ENCODE measurements at places on chromosomes 2 and 18.

- peak; percentile 35 for DNase-seq
Observed at GRCh38 chr2:240705204-240705791, 13.6 kb downstream of the AQP12A start.

DNA sequence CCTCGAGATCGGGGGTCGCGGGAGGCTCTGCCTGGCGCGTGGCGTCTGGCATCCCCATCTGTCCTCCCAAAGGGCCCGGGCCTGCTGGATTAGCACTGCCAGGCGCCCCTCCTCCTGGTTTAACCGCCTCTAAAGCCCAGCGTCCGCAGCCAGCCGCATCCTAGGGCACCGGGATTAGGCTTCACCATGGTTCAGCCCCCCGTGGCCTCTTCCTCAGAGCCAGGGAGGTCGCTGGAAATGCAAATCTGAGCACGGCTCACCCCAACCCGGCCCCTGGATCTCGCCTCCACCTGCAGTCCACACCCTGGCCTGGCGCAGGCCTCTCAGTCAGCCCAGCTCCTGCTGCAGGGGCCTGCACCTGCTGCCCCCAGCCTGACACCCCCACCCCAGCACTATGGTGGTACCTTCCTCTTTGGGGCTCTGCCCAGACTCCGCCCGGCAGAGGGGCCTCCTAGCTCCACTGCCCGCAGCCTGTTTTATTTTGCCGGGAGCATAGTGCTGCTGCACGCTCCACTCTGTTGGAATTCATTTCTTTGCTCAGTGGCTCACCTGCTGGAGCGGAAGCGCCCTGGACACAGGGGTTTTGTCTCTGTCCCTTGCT lies 13.2 kb downstream of the PRELID3A start:
- DNase-seq = no peak

DNA sequence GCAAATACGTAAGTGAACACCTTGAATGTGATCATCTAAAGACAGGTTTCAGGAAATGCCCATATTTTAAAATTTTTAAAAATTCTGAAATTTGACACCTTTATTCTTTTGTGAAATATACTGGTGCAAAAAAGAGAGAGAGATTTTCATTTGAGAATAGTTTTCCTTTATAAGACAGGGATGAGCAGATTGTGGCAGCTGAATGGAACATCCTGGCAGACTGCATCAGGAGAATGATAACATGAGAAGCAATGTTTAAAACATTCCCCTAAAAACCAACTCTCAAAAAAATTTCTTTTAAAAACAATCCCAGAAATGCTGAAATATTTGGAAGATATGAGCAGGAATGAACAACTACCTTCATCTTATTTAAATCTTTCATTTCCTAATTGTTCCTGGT lies 744.8 kb upstream of the ID2 start:
- DNase-seq = no peak

DNA sequence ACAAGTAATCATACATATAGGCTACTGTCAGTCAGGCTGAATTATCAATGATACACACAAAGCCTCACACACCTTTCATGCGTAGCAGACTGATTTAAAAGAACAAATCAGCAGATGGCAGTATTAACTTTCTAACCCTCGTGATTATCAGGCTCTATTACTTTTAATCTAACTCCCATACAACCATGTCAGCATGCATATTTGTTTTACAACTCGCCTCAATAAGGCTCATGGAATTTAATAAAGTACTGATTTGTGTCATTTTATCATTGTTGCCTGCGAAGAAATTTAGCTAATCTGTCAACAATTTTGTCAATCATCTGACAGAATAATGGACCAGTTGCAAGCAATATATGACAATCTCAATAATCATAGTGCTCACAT lies 82.8 kb downstream of the SLC25A12 start:
- peak; percentile 2 for DNase-seq

GRCh38 chr2:180203972-180204371 lies 196.9 kb upstream of the CWC22 start:
- no peak for DNase-seq

GRCh38 chr18:36700955-36701354 lies 127.8 kb downstream of the TPGS2 start:
- DNase-seq = no peak

GRCh38 chr2:11203480-11203879 lies 48.2 kb downstream of the SLC66A3 start:
- DNase-seq = no peak

DNA sequence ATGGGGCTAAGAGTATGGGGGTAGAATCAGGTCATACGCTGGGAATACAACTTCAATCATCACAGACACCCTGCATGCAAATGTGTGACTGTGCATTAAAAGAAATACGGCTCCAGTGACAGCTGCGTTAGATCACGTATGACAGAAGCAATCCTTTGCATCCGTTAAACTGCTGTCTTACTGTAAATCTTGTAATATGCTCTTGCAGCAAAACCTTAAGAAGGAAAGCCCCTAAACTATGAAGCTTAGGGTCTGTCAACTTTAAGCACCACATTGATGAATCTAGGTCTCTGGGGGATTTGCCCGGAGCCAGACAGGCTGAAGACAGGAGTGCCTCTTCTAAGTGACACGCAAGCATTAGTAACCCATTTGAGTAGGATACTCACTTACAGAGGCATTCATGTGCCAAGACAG lies 84.7 kb upstream of the EML6 start:
- DNase-seq = no peak

- no peak for DNase-seq
Observed at GRCh38 chr18:39966275-39966674, 1988.8 kb upstream of the PIK3C3 start.

DNA sequence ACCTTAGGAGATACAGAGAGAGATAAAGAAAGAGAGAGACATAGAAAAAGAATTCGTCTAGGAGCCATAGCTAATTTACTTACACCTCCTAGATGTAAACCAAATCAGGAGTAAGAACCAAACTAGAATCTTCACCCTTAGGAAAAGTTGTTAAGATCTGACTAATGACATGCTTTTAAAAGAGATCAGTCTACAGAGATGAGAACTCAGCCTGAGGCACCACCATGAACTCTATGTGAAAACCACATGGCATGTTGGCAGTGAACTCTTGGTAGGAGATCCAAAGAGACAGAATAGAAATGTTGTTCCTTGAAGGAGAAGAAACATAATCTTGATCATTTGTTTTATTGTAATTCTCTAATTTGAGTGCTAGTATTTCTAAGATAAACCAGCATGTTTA lies 585.4 kb upstream of the ID2 start:
- DNase-seq = no peak

DNA sequence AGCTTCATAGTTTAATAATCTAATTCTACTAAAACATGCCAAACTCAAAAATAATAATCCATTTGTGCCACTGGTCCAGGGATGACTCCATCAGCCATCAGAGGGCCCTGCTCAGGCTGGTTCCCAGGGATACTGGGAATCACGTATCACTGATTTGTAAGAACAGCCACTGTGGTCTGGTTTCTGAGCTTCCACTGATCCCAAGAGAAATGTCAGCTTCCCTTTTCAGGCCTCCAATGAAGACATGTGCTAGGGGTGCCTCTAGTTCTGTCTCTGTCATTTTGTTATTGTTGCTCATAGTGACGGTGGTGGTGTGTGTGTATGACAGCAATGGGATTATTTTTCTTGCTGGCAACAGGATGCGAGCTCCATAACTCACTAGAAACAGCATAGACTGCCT lies 83.2 kb downstream of the CELF4 start:
- no peak for DNase-seq

- no peak for DNase-seq
Observed at GRCh38 chr18:3395466-3395865, 54.5 kb upstream of the TGIF1 start.

GRCh38 chr2:200000444-200001163 lies 45.2 kb downstream of the MAIP1 start:
- DNase-seq = no peak

- no peak for DNase-seq
Observed at GRCh38 chr2:152475982-152476381, 141.0 kb downstream of the FMNL2 start.

DNA sequence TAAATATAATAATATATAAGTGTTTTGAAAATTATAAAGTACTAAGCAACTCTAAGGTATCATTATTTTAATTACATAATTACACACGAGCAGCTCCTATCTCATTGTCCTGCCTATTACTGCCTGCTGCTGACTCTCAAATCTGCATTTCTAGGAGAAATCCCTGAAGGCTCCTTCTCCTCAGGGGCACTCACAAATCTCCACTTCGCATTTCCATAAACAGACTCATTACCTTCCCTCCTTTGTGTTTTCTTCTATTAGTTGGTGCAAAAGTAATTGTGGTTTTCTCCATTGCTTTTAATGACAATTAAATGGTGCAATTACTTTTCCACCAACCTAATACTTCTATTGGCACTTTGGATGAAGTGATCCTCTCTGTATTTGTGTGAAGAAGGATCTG lies 135.0 kb upstream of the HNMT start:
- DNase-seq = no peak

GRCh38 chr2:237665713-237666143 lies 38.3 kb downstream of the LRRFIP1 start:
- DNase-seq = no peak

- no peak for DNase-seq
Observed at GRCh38 chr2:39099310-39099869, 21.5 kb downstream of the SOS1 start.

DNA sequence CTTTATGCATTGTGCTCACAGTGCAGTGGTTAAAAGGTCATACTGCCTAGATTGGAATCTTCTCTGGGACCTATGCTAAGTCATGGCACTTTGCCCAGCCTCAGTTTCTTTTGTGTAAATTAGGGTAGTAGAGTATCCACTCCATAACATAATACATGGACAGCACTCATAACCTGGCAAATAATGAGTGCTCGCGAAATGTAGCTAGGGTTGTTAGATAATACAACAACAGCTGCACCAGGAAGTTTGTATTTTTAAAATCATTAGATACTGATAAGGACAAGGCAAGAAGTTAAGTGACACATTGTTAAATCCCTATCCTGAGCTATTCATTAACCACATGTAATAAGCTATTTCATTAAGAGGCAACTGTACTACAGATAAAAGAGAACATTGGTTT lies 13.8 kb upstream of the PLA2R1 start:
- DNase-seq = no peak

DNA sequence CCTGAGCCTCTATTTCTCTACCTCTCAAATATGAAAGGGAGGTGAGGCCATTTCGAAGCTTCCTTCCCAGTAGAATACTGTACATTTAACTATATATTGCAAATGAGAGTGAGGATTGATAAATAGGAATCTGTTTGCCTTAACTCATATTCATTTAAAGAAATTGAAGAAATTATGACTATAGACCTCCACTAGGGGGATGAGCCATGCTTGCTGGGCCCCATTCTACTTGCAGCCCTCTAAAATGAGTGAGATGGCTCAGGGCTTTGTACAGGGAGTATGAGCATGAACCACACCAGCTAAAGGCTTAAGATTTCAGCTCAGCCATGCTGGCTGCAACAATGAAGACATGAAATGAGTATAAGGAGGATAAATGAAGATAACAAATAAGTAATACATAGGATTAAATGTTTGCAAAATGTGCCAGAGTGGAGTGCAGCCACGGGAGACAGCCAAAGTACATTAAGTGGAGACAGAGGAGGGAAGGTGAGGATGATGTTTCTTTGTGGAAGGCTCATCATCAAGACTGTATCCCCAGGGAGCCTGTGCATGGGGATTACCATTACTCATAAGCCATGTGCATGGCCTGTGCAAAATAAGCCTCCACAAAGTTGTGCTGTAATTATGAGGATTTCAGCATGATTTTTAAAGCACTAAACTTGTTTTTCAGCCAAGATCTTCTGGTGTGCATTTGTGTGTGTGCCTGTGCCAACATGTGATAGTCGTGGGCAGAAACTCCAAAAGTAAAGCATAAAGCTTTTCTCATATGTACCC lies 300.8 kb downstream of the CNTNAP5 start:
- no peak for DNase-seq

DNA sequence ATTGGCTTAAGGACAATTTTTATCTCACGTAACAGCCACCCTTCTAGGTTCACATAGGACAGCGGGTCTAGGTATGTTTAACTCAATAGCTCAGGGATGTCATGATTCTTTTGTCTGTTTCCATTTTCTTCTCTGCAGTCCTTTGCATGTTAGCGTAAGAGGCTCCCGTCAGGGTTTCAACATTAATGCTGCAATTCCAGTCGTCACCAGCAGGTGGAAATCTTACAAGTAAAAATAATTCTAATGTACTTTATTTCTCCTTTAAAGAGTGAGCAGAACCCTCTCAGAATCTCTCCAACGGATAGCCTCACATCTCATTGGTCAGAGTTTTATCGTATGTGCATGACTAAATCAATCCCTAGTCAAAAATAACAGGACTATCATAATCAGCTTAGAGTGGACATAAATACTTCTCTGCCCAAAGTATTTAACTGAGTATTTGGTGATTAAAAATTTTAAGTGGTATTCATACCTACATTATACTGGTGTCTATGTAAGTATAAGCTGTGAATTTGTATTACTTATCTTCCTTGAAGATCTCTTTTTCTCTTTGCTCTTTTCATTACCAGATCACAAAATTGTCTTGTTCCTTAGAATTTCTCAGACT lies 487.2 kb upstream of the GCFC2 start:
- DNase-seq = no peak

DNA sequence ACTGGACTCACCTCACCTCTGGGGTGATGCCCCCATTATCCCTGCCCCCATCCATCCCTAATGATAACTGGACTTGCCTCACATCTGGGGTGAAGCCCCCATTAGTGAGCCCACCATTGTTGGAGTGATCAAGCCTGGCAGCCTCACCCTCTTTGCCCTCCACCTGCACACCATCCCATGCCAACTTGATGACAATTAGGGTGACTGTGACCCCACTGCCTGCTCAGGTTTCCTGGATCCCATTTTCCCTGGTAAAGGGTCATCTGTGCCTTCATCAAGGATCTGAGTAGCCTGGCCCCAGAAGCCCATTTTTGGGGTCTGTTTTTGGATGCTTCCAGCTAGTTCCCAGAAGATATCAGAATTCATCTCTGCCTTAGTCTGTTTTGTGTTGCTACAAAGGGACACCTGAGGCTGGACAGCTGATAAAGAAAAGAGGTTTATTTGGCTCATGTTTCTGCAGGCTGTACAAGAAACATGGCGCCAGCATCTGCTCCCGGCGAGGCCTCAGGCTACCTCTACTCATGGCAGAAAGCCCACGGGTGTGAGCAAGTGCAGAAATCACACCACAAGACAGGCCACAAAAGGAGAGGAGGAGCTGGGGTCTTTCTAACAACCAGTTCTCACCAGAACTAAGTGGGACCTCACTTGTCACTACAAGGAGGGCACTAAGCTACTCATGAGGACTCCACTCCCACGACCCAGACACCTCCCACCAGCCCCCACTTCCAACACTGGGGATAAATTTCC lies 196.4 kb upstream of the TWIST2 start:
- no peak for DNase-seq

DNA sequence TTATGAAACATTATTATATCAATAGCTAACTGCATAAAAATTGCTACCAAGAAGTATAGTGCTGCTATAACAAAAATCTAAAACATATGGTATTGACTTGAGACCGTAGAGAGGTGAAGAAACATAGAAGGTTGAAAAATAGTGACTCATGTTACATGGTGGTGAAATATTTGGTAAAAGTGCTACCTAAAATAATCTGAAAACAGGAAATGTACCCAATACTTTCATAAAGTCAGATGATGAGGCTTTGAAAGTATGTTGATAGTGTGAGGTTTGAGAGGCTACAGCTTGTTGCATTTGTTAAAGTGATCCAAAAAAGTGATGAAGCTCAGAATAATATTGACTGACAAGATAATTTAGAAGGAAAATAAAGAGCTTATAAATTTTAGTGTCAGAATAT lies 718.7 kb upstream of the SLC8A1 start:
- no peak for DNase-seq
